ENCODE measurements at places on chromosomes 13 and 19.

DNA sequence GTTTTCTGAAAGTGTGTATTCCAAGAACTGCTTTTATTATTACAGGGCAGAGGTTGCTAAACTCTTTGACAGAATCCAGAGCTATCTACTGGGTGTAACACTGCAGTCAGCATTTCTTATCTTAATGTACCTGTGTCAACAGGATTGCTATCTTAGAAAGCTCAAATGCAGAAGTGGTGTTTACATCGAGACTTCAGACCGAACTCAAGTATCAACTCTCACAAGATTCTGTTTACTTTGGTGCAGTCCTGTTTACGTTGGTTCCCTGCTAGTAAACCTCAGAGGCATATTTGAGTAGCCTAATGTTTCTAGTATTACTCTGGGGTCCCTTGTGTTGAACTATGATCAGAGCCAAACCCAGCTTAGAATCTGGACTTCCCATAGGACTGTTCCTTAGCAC lies 20.5 kb downstream of the SLC15A1 start:
- DNase-seq: no peak

- no peak for DNase-seq
Measured at GRCh38 chr19:50759886-50760285, 10.4 kb upstream of the GPR32 start.

DNA sequence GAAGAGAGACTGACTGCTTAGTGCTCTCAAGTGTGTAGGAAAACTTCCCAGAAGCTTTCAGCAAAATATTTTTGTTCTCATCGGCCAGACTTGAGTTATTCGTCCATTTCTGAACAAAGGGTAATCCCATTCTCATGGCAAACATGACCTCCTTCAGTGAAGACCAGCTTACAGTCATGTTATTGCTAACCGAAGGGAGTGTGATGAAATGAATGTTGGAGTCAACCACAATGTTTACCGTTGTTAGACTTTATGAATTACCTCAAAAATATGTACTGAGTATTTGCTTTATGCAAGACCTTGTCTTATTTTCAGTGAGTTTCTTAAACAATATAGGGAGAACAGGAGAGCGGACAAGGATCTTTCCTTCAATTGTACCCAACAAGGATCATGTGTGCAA lies 228.6 kb downstream of the LMO7 start:
- peak; percentile 29 for DNase-seq

DNA sequence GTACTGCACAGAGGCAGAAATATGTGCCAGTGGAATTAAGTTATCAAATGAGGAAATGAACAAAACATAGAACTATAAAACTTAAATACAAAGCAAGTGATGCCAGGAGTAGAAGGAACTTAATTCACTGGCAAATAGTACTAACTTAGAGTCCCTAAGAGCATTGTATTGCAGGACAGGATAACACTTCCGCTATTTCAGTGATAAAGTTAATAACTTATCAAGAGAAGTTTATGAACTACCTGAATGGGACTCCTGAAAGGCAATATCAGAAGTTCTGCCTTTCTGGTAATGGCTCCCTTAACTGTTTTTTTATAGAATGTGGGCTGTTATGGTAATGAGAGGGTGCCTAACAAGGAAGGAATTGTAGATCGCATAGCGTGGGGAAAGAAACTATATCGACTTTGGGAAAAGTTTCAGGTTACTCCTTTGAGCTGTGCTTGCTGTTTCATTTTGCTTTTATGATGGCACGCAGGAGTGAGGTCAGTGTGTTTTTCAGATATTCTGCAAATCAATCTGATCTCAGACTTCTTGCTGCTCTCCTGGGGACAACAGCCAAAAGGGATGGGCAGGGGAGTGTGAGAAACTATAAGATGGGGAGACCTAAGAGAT lies 95.3 kb upstream of the MLNR start:
- DNase-seq: no peak

GRCh38 chr19:45981350-45981749 lies 7.7 kb upstream of the NOVA2 start:
- no peak for DNase-seq

DNA sequence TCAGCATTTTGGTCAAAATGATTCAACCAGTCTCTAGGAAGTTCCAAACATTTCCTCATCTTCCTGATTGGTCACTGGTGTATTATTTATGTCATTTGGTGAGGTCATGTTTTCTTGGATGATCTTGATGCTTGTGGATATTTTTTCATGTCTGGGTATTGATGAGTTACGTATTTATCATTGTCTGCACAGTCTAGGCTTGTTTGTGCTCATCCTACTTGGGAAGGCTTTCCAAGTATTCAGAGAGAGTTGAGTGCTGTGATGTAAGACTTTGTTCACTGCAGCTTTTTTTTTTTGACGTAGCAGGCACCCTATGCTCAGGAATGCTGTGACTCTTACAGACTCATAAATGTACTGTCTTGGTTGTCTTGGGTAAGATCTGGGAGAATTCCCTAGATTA lies 509.5 kb downstream of the SLITRK1 start:
- DNase-seq: no peak

- no peak for DNase-seq
Measured at GRCh38 chr13:79267560-79267959, 138.5 kb downstream of the RBM26 start.

- DNase-seq: no peak
Measured at GRCh38 chr19:343451-343931, 1.1 kb downstream of the MIER2 start.

DNA sequence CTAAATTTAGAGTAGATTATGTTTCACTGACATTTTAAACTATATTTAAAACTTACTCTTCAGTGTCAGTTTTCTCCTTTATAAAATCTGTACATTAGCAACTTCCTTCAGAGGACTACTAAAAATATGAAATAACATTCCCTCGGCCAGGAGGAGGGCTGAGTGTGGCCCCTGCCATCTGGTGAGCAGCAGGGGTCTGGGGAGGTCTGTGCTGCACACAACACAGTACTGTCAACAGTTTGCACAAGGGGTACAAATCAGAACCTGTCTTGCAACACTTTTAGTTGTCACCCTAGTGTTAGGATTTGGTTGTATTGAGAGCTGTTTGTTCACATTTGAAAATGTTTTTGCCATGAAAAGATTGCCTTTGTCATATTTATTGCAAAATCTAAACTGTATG lies 48.9 kb downstream of the TPP2 start:
- DNase-seq: no peak

DNA sequence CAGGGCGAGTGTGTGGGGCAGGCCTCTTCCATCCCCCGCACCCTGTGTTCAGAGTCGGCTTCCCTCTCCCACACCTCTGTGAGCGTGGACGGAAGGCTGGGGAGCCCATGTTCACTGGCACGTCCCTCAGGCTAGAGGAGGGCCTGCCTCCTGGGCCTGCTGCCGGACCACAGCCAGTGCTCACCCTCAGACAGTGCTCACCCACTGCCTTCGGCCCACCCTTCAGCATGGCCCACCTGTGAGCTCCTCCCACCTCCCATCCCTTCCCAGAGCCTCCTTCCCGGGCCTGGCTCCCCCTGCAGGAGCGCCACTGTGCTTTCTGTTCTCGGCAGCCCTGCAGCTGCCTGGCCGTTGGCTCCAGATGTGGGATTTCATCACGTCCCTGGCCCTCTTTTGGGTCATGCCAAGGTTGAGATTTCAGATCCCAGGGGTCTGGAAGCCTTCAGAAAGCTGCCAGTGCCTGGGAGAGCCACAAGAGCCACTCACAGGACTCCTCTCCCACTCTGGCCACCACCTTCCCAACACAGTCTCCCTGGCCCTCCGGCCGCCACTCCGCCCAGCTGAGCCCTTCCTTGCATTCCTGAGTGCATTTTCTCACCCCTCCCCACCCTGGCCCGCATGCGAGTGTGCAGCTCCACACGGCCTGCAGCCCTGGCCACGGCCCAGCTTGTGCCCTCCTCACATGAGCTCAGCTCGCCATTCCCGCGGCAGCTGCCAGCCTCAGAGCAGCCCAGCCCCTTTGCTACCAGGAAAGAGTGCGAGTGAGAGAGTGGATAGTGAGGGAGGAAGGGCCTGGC lies 25.3 kb downstream of the CAPN12 start:
- DNase-seq: no peak

DNA sequence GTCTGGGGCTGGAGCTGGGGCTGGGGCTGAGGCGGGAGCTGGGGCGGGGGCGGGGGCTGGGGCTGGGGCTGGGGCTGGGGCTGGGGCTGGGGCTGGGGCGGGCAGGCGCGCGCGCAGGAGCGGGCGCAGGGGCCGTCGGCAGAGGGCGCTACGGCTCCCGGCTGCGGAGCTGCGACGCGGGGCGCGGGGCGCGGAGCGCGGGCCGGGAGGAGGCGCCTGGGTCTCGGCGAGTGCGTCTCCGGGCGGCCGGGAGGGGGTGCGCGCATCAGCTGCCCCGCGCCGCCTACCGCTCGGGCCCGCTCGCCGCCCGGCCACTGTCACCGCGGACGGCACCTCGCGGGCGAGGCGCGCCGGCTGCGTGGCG lies 422 bp upstream of the MTUS2 start:
- no peak for DNase-seq

DNA sequence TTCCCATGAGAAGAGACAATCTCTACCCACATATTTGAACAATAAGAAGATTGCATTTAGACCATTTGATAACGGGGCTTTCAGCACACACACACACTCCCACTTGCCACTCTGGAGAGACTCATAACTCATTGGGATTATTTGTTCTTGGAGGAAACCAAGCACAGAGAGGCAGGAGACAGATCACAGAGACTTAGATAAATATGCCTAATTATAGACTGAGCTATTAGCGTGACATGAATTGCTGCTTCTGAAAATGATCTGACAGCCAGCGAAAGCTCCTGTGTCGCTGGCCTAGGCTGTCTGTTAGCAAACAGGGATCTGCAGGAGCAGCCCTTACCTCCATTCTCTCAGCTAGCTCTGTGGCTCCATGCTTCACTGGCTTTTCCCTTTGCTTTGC lies 111.4 kb downstream of the CCNA1 start:
- no peak for DNase-seq

DNA sequence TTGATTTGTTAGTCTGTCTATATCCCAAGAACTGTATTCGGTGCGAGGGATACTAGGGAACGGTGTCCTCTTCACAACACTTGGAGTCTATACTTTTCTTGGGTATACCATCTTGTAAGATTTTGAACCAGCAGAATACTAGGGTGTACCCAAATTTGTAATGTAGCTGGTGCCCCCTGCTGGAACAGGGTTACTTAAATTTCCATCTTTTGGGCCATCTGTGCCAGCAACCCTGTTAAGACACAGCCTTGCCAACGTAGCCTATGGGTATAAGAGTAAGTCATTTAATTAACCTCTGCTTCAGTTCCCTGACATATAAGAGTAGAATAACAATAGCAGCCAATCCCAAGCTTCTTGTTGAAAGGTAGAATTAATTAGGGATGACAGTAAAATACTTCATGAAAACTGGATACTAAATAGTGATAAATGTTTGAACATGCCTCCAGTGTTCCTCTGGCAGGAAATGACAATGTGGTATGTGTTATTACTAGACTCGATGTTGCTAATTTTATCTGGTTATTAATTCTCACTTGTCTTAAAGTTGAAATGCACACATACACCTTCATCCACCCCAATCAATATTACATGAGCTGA lies 607.6 kb downstream of the FGF9 start:
- DNase-seq: no peak

- DNase-seq: no peak
Measured at GRCh38 chr19:30207357-30207756, 164.8 kb upstream of the ZNF536 start.

- DNase-seq: no peak
Measured at GRCh38 chr13:90951663-90952062, 395.8 kb upstream of the MIR17HG start.

DNA sequence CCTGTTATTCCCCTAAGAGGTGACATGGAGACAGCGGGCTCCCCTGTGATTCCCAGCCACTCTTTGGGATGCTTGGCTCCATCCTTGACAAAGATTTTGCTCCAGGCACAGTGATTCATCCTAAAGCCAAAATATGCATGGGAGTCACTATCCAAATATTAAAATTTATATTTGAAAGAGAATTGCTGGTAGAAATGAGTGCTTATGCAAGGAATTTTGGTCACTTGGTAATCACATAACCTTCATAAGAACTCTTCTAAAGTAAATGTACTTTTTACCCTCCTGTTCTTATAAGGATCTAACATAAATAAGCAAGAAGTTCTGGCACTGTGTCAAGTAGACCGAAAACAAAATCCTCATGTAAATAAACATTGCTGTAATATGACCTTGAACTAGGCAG lies 385.8 kb downstream of the ITGBL1 start:
- no peak for DNase-seq

DNA sequence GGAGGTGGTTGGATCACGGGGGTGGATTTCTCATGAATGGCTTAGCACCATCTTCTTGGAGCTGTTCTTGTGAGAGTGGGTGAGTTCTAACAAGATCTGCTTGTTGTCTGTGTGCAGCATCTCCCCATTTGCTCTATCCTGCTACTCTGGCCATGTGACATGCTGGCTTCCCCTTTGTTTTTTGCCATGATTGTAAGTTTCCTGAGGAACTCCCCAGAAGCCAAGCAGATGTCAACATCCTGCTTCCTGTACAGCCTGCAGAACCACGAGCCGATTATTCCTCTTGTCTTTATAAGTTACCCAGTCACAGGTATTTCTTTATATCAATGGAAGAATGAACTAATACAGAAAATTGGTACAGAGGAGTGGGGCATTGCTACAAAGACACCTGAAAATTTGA lies 2.3 kb upstream of the SIGLEC12 start:
- DNase-seq: no peak

- DNase-seq: no peak
Measured at GRCh38 chr19:43616306-43616705, 3.1 kb downstream of the ZNF428 start.
